ENCODE measurements at places on chromosomes 4 and X.
A peak's percentile ranks its signal among the peaks of the same experiment; 100 is the strongest.

- DNase-seq, result peak; percentile 0
Observed at GRCh38 chrX:39688576-39689375, 409.0 kb downstream of the BCOR start.

DNA sequence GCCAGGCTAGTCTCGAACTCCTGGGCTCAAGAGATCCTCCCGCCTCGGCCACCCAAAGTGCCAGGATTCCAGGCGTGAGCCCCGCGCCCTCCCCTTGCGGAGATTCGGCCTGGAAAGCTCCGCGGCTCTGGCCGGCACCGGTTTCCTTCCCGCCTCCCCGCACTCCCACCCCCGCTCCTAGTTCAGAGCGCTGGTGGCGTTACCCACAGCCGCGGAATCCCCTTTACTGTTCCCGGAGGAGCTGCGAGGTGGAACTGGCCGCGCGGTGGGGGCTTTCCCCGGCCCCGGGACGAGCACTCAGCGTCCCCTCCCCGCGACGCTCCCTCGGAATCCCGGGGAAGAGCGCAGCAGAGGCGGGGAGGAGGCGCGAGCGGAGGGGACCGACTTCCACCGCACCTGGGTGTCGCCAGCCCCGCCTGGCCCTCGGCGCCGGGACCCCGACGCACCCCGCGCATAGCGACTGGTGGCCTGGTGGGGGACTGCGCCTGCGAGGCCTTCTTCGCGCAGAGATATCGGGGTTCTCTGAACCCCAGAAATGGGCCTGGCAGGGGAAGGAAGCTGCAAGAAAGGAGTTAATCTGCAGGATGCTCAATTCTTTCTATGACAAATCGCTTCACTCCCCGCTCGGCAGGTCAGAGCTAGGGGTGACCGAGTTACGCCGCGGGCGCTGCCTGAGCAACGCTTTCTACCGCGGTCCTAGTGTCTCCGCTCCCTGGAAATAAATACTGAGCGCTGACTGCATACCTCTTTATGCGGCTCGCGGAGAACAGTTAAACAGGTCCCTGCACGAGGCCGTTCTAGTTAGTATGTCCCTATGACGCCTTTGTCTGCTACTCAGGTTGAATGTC, 14.6 kb upstream of the SLC25A4 start:
- DNase-seq, result peak; percentile 23

- no peak for DNase-seq
Observed at GRCh38 chr4:25977397-25978170, 63.6 kb downstream of the SMIM20 start.

GRCh38 chr4:761739-762138, 56.1 kb downstream of the PCGF3 start:
- no peak for DNase-seq

- DNase-seq, result no peak
Observed at GRCh38 chr4:5018096-5018495, 1.2 kb downstream of the CYTL1 start.

DNA sequence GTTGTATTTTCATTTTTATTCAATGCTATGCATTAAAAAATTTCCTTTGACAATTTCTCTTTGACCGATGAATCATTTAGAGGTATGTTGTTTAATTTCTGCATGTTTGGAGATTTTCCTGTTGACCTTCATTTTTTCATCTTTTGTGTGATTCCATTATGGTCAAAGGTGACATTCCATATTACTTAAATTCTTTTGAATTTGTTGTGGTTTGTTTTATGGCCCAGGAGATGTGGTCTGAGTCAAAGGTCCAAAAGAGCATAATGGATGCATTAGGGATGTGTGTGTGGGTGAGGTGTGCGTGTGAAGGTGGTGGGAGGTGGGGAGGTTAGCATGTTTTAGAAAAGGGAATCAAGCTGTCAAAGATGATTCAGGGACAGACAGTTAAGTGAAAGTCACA, 76.0 kb upstream of the GIMD1 start:
- DNase-seq, result no peak

GRCh38 chr4:56821381-56822243, at the start of gene SPINK2:
Gene SPINK2, minus strand, starts transcription at chr4:56821701. Its CDS starts 39 bp downstream, at chr4:56821662.
- DNase-seq, result peak; percentile 73

DNA sequence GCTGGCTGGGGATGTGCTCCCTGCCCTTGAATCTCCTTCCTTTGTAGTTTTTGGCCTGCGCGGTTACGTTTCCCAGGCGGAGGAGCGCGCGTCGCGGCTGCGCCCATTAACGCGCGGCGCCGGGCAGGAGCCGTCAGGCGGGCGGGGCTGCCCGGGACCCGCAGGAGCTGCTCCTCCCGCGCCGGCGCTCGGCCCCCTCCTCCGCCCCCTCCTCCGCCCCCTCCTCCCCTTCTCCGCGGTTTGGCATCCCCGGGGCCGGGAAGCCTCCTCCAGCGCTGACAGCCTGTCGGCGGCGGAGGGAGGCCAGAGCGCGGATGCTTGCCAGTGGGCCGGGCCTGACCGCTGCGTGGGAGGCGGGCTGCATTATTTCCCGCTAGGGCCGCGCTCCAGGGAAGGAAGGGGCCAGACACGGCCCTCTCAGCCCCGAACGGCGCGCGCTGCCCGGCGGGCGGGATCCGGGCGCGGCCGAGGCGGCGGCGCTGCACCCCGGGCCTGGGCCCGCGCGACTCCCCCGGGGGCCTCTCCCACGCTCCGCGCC, at the start of gene DCLK2:
Gene DCLK2, plus strand, starts transcription at position 405 of the 538 bp plus-strand sequence. CDS start 583 bp downstream, outside the sequence.
- DNase-seq, result no peak

DNA sequence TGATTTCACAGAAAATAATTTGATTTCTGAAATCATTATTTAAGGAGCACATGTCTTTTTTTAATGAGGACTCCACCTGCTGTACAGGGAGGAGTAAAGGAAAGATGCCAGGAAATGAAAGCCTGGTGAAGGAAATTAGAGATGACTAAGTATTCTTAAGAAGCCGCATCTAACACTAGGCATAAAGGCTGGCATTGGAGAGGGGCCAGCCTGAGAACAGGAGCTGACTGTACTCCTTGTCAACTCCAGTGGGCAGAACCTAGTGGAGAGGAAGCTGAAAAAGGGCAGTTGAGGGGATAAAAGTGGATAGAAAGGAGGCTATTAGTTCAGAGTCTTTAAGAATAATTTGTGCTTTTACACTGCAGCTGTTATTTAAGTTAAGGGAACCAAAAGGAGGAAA, 393.0 kb downstream of the PPP1R2C start:
- no peak for DNase-seq

- DNase-seq, result no peak
Observed at GRCh38 chr4:108445716-108446115, 174.7 kb upstream of the RPL34 start.

- no peak for DNase-seq
Observed at GRCh38 chrX:9466736-9467135, 1.9 kb downstream of the TBL1X start.

DNA sequence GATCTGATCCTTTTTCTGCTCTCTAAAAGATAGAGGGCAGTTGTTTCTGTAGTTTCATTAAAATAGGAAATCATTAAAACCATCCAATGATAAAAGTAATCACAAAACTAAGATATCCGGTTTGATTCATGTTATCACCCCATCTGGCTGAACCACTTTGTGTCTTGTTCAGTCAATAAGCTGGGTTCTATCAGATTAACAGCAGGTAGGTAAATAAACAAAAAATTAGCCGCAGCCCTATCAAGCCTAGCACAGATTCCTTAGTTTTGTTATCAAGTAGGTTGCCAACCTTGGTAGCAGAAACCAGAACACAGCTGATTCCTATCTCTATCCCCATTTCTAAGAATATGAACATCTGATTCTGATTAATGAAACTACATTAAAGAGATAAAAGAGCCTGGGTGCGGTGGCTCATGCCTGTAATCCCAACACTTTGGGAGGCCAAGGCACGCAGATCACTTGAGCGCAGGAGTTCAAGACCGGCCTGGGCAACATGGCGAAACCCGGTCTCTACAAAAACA, 118.6 kb upstream of the PLAC1 start:
- DNase-seq, result no peak

GRCh38 chrX:155997436-155997835, at the start of gene IL9R:
Gene IL9R, plus strand, starts transcription at chrX:155997696. Its CDS starts 64 bp downstream, at chrX:155997760.
- DNase-seq, result peak; percentile 37

DNA sequence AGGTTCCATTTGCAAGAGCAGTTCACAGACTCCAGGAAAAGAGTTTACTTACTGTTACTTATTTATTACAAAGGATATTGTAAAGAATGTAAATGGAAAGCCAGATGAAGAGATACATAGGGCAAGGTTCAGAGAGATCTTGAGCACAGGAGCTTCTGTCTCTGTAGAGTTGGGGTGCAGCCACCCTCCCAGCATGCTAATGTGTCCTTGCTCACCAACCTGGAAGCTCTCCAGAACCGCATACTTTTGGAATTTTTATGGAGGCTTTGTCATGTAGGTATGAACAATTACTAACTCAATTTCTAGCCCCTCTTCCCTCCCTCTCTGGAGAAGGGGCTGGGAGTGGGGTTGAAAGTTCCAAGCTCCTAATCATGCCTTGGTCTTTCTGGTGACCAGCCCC, 857.2 kb downstream of the RPA4 start:
- DNase-seq, result no peak

DNA sequence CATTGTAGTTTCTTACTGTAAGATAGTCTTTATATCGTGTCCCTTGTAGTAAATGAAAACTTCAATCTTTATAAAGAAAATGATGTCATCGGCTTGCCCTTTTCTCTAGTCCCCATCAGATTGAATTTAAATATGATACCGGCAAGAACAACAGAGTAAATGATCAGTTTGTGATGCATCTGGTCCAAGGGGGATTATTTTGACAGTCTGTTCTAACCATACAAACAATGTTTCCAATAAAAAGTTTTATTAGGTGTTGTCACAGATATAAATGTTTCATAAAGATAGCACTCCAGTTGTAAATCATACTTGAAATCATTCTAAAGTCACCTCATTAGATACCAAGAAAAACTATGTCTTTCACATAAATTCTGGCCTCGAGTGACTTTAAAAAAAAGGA, 72.3 kb downstream of the SLC9A6 start:
- no peak for DNase-seq

DNA sequence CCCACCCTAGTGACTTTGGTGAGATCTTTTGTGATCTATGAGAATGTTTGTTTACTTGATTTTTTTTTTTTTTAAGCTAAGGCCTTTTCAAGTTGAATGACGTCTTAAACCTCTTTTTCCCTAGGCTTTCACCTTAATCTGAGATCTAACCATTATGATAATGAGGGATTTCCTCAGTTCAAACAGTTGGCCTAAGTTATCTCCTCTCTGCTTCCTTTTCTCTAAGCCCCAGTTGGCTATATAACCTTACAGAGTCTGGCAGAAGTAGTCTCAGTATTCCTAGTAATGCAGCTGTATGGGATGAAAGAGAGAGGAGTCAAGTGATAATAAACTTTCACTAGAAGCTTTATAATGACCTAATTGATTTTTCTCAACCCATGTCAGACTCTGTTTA, 99.0 kb downstream of the STIM2 start:
- DNase-seq, result no peak

DNA sequence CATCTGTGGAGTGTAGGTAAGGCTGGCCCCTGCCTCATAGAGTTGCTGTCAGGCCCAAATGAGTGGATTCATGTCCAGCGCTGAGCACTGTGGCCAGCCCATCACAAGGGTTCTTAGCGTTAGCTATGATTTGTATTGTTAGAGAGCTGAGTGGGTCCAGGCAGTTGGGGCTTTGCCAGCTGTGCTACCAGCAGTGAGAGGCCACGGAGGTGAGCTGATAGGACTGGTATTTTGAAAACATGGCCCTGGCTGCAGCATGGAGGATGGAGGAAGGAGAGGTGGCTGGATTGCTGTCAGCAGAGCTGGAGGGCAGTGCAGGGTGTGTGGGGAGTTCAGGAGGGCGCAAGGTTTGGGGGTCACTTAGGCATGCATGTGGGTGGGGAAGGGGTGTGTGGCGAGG, 69.8 kb downstream of the PSAPL1 start:
- no peak for DNase-seq

DNA sequence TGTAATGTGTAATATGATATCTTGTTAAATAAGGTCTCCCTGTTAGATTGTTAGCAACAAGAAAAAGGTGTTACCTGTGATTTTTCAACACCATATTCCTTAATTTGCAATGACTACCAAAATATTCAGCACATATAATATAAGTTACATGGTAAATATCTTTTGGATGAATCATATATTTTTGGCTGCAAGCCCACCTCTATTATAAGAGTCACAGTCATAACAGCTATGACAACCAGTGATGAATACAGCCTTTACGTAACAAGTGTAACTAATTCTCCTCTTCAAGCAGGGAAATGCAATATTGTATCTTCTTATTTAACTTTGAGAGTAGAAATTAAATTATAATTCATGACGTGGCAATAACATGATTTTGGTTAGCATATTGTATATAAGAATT, 187.0 kb downstream of the NLGN4X start:
- no peak for DNase-seq

- DNase-seq, result no peak
Observed at GRCh38 chr4:138256608-138257007, 14.5 kb upstream of the SLC7A11 start.

DNA sequence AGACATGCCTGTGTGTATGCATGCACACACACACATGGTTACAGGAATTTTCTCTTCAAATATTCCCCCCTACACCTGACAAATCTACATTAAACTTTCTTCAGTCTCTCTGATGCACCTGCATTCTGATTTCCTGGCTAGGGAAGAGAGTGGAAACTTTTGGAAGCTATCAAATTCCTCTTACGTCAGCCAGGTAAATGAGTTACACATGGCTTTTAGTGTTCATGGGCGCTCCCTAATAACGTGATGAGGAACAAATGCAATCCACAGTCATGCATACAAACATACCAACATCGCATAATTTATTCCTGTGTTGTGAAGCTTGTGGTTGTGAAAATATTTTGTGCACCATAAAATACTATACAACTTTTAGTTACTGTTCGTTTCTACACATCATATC, 34.9 kb downstream of the BMP3 start:
- no peak for DNase-seq

- no peak for DNase-seq
Observed at GRCh38 chr4:165079476-165079875, 25.8 kb downstream of the TRIM75 start.

DNA sequence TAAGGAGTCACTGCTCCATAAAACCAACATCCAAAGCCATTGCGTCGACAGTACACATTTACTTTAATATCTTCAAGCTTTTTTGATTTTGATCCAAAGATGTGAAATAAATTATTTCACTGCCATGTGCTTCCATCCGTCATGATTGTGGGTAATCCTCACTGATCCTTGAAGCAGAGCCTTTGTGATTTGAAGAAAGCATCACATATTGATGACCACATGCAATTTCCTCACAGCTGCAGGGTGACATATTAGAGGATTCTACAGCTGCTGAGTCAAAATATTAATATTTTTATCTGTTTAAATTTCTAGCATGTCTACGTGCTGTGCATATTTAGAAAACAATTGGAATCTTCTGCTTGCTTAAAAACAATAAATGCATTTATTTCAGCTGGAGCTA, 196.8 kb upstream of the ANXA3 start:
- no peak for DNase-seq

DNA sequence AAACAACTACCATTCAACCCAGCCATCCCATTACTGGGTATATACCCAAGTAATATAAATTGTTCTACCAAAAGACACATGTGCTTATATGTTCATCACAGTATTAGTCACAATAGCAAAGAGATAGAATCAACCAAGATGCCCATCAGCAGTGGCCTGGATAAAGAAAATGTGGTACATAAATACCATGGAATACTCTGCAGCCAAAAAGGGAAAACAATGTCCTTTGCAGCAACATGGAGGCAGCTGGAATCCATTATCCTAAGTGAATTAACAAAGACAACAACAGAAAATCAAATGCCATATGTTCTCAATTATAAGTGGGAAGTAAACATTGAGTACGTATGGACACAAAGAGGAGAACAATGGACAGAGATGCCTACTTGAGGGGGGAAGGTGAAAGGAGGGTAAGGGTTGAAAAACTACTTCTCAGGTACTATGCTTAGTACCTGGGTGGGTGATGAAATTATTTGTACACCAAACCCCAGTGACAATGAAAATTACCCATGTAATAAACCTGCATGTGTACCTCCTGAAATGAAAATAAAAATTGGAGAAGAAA, 632.1 kb upstream of the AADAT start:
- DNase-seq, result no peak
